CD4-positive, alpha-beta T cell treated with Interleukin-17A for 4 hours (primary cell): ENCODE measurements at places on chromosomes 5 and 9.
A peak's percentile ranks its signal among the peaks of the same experiment; 100 is the strongest.

- DNase-seq = peak; percentile 66
Observed at GRCh38 chr5:142109331-142110045, 909 bp downstream of the NDFIP1 start.

- no peak for DNase-seq
Observed at GRCh38 chr9:114289571-114290481, 33.1 kb upstream of the ORM1 start.

- no peak for DNase-seq
Observed at GRCh38 chr5:79330071-79330470, 94.1 kb downstream of the JMY start.

- DNase-seq = peak; percentile 65
Observed at GRCh38 chr9:6758498-6759184, 868 bp downstream of the KDM4C start.

- no peak for DNase-seq
Observed at GRCh38 chr9:2602704-2603116, 18.9 kb upstream of the VLDLR start.

- DNase-seq = peak; percentile 71
Observed at GRCh38 chr5:80960531-80961375, 590 bp downstream of the RASGRF2 start.

GRCh38 chr5:45694971-45695803 is 993 bp downstream of the HCN1 start:
- DNase-seq = no peak

DNA sequence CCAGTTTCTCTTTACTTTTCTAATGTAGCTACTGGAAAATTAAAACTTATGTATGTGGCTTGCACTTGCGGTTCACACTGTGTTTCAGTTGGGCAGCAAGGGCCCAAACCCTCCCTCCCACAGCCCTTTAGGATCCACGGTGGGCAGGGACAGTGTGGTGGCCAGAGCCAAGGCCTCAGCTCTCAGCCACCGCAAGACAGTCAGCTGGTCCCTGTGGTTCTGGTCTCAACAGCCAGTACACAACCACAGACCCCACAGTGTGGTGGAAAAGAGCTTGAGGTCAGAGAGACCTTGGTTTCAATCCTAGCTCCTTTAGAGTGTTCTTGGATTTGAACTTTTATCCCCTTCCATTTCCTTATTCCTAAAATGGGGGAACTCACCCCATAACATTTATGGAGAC is 153.0 kb upstream of the SMIM23 start:
- DNase-seq = no peak

DNA sequence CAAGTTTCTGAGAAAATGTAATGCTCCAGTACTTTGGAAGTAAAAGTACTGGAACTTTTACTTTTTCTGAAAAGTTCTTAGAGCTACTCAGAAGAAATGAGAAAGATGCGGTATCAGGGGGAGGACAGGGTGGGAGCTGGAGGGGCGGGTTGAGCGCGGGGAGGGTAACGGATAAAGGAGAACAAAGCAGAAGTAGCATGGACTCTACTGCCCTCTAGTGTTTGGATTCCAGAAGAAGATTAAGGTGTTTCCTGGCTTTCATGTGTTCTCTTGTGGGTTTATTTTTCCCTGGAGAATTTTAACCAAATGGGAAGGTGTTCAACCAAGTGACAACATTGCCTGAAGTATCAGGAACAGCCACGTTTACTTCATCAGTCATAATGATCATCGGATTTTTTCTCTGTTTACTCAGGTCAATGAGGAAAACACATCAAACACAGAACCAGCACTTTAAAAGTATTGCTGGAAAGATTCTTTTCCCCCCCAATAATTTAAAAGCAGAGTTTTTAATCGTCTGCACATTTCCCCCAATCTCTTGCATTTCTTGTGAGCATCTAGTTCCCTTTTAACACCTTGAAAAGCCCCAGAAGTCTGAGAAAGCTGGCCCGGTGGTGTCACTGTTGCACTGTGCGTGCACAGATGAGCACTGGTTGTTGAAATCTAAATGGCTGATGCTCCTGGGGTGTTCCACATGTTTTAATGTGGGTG is 190.6 kb downstream of the MPDZ start:
- no peak for DNase-seq

DNA sequence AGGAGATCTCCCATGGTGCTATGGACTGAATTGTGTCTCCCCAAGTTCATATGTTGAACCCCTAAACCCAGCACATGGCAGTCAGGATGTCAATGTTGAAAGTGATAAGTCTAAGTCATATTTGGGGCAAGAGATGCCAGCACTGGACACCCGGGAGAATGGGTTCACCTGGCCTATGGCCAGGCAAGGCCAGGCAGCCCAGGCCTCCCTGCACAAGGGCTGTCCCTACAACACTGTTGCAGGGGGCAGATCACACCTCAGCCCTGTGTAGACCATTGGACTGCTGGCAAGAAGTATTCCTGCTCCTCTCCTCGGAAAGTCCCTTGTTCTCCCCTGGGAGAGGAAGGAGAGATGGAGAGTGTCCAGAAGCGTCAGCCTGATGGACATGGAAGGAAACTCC is 240.5 kb downstream of the GADD45G start:
- no peak for DNase-seq

- peak; percentile 25 for DNase-seq
Observed at GRCh38 chr5:76472335-76473008, 69.4 kb downstream of the IQGAP2 start.

- DNase-seq = no peak
Observed at GRCh38 chr9:106929471-106930177, 66.7 kb downstream of the ZNF462 start.

GRCh38 chr9:115039516-115040120 is 78.3 kb downstream of the TNC start:
- DNase-seq = no peak

DNA sequence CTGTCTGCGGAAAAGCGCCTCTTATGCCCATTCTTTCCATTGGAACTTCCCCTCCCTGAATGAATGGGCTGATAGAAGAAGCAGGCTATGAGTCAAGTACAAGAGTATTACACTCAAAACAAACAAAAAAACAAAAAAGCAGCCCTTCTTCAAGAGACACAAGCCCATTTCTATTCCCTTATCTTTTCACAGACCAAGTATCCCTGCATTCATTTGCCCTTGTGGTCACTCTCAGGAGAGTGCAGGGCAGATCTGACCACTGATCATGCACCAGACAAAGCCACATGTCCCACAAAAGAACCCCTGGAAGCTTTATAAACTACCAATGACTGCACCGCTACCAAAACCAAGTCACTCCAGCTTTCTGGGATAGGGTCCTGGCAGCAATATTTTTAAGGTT is 262.5 kb upstream of the TAS2R1 start:
- DNase-seq = no peak

DNA sequence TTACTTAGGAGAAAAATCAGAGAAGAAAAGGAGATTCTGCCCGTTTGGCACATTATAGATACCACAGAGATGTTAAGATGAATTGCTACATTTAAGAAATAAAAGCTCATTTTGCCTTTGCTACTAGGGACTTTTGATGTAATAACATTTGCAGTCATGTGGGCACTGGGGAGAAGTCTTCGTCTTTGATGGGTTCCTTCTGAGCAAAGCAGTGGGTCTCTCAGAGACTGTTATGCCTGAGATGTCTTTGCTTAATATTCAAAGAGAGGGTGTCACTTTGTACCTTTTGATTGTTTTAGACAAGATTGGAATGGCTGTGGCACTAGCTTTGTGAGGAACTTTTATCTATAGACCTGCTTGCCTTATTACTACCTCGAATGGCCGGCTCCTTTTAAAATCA is 25.0 kb downstream of the SLC25A25 start:
- DNase-seq = peak; percentile 32

DNA sequence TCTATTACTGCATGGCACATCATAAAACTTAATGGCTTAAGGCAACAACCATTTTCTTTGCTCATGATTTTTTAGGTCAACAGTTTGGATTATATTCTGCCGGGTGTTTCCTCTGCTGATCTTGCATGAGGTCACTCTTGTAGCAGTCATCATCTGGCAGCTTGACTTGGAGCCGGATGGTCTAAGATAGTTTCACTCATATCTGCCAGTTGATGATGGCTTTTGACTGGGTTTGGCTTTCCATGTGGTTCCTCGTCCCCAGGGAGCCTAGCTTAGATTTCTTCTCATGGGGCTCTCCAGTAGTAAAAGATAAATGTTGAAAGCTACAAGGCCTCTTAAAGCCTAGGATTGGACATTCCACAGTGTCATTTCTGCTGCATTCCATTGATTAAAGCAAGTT is 27.4 kb downstream of the LNPEP start:
- DNase-seq = peak; percentile 42

DNA sequence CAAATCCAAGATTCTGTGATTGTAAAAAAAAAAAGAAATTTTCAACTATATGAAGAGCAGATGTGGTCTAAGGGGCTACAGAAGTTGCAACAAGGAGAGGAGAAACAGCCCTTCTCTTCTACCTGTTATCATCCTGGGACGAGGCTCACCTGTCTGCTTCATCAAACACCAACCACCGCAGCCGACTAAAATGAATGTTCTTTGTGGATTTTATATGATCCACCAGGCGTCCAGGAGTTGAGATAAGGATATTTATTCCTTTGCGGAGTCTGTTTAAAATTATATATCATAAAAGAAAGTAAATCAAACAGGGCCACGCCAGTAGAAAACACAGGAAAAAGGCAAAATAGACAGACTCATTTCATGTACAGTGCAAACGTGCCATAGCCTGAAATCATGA is 21.5 kb downstream of the DDX31 start:
- DNase-seq = no peak

- no peak for DNase-seq
Observed at GRCh38 chr5:127801751-127802476, 98.7 kb downstream of the CCDC192 start.

- no peak for DNase-seq
Observed at GRCh38 chr5:94920570-94920969, 302.1 kb downstream of the SLF1 start.
